ENCODE measurements at places on chromosomes 5 and 9.
A peak's percentile ranks its signal among the peaks of the same experiment; 100 is the strongest.

DNA sequence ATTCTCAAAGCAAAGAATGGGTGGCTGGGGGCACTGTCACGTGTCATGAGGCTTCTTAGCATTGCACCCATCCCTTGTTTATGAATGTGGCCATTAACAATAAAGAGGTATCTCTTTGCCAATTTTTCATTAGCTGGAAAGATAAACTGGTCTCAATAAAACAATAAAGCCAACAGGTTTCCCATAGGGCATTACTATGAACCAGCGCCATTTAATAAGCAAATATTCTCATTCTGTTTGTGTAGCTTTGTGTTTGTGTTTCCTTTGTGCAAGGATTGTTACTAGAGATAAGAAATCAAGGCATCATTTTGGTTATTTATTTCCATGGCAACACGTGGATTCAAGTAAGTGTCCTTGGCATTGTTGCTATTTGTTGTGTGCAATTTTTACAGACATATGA is 37.6 kb upstream of the CAST start:
- no peak for DNase-seq

- no peak for DNase-seq
Measured at GRCh38 chr5:122997294-122997693, 39.2 kb downstream of the PPIC start.

GRCh38 chr9:37902796-37903646 is 906 bp downstream of the SLC25A51 start:
- DNase-seq, result no peak

- peak; percentile 66 for DNase-seq
Measured at GRCh38 chr9:116377179-116377798, 223.7 kb downstream of the PAPPA start.

DNA sequence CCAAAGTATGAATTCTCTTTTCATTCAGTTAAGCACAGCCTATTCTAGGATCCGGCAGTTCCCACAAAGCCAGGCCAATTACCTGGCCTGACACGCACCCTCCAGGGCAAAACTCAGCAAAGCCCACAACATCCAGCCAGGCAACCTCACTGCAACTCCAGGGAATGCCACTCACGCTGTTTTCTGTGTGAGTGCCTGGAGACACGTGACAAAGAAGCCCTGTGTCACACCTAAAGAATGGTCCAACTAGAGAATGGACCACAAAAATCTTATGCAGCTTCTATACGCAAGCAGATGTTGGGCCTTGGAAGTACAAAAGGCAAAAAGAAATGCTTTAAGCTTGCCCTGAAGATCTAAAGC is 20.2 kb downstream of the RETREG1 start:
- DNase-seq, result no peak

DNA sequence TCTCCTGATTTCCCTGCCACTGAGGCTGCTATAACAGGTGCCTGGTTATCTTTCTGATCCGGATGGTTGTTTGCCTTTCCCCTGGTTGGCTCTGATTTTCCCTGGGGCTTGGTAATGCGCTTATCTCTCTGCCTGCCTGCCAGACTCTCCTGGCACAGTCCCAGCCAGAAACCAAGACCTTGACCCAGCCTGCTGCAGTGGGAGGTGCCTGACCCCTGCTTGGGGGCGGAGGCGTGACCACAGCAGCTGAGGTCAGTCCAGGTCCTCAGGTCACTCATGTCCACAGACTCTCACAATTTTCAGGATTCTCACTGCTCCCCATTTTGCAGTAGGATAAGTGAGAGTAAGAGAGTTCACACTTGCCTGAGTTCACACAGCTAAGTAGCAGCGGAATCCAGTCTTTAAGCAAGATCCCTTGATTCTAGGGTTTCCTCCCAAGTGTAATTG is 24.4 kb upstream of the SYNPO start:
- DNase-seq, result no peak

DNA sequence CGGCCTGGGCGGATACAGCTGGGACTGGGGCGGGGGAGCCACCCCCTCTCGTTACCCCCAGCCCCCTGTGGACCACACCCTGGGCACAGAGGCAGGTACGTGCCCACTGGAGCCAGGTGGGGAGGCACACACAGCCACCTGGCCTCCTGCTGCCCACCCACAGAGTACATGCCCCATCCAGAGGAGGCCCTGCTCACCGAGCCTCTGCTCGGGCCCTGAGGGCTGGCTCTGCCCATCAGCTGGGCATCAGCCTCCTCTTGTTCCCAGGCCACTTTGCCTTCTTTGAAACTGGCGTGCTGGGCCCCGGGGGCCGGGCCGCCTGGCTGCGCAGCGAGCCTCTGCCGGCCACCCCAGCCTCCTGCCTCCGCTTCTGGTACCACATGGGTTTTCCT is 6.3 kb downstream of the MAMDC4 start:
- no peak for DNase-seq

DNA sequence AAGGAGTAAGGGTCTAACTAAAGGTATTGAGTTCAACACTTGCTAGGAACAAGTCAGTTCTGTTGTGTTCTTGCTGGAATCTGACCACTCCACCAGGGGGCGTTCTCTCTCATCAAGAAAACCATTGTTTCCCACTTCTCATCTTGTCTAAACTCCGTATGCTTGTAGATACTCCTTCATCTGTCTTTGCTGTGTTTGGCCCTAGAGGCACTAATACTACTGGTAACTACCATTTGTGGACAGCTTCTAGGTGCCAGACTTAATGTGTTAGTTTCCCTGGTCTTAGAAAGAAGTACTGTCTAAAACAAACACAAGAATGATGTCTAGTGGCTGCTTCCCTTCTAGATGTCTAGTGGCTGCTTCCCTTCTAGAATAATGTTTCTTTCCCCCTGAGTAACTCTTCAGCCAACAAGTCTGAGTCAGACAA is 18.7 kb upstream of the PTPDC1 start:
- peak; percentile 59 for DNase-seq

GRCh38 chr5:56813302-56813701 is 2.0 kb upstream of the MAP3K1 start:
- no peak for DNase-seq

GRCh38 chr5:151005187-151005949 is 15.0 kb upstream of the GPX3 start:
- no peak for DNase-seq

DNA sequence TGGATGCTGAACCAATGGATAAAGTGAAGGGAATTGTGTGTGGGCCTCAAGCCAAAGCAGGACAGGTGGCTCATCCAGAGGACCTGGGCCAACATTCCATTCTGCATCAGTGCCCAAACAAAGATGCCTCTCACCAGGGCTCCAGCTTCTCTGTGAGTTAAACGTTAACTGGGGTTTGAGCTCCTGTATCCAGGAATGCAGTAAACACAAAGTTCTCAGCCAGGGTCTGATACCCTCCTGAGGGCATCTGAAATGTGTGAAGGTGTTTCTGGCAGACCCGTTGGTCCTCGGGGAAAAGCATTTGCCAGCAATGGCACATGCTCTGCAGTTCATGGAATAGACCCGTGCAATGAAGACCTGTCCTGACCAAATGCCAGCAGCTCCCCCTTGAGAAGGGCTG is 33.9 kb upstream of the AOPEP start:
- DNase-seq, result no peak

DNA sequence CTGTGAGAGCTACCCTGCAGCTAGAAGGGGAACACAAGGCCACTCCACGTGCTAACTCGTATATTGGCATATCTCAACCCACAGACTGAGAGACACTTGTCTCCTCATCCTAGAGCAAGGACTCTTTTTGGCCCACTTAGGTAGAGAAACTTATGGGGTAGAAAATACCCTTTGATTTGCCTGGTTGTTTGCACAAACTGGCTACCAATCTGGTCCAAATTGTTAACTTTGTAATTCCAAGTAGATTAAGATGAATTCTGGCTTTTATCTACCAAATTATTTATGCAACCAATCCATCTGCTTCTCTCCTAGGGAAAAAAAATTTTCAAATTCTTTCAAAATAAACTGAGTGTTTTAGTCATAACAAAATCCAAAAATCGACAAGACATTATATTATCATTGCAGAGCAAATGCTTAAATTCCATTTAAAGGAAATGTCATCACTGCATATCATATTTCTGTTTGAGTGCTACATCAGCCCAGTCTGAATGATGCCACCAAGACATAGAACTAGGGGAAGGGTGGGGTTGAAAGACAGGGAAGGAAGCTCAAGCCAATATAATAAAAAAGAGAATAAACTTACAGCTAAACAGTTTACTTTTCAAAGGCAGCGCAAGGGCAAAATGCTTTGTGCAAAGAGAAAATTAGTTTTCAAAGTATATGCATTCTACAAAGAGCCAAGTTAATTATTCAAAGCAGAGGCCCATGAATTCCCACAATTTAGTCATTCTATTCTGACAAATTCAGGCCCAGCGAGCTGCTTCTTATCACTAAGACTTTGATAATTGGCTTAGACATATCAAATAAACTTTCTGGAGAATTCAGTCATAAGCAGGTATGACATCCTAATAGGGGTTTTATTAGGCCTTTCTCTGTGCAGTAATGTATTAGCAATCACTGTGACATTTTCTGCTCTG is 198.0 kb downstream of the CAAP1 start:
- no peak for DNase-seq

DNA sequence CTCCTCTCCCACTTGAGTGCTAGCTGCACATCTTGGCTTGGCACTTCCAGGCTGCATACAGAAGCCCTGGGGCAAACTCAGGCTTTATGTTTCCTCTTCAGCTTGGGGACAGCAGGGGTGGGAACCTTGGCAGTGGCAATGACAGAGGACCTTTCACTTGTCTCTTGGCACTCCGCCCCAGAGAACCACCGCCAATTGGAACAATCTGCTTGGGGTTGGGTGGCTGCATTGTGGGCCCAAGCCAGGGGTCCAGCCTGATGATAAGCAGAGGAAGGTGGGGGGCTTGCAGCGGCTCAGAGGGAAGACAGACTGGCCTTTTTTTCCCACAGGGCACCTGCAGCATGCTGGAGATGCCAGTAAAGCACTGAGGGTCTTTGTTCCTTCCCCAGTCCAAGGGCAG is 179.0 kb upstream of the NMUR2 start:
- no peak for DNase-seq

DNA sequence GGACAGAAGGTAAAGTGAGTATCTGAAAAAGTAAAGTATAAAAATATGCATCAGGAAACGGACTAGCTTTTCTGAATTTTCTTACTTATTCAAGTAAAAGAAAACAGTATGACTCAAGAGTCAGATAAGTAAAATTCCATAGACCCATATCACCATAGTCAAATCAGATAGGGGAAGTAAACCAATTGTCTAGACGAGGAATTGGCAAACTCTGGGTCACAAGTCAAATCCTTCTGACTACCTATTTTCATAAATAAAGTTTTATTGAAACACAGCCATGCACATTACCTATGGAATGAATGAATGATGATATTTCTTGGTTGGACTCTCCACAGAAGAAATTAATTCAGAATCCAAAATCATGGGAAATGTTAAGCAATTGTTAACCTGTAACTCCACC is 59.1 kb upstream of the TMC1 start:
- DNase-seq, result no peak
